ENCODE measurements at places on chromosomes 16 and 17. TPM values are rescaled to one million over a fixed set of nuclear protein-coding genes. Genes with fewer than 3 reads are reported as not detected.

GRCh38 chr16:21192991-21193390 lies 18.4 kb downstream of the ZP2 start:
- DNase-seq: no peak

GRCh38 chr17:2905269-2905668 lies 109.0 kb downstream of the RAP1GAP2 start:
- DNase-seq: no peak

- DNase-seq: no peak
Measured at GRCh38 chr17:8954339-8954738, 11.2 kb downstream of the PIK3R5 start.

GRCh38 chr17:17506181-17506741 lies 10.1 kb upstream of the RASD1 start:
- no peak for DNase-seq

GRCh38 chr16:51592535-51593300 lies 441.6 kb upstream of the SALL1 start:
- DNase-seq: no peak

DNA sequence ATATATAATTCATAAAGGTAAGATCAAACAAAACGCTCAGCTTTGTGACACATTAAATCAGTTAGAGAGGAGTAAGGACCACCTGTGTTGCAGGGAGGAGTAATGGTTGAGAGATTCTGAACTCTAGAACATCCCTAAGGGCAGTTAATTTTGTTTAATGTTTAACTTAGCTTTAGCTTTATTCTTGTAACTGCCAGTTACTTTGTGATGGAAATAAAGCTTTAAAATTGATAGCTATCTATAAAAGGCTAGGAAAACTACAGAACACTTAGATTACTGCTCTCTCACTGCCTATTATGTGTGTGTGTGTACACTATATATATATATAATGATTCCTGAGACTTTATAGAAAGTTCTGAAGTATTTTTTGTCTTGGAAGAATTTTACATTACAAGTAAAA lies 37.8 kb downstream of the PTRH2 start:
- peak; percentile 57 for DNase-seq

GRCh38 chr17:74190807-74191406 lies 12.6 kb upstream of the RPL38 start:
- DNase-seq: no peak

- no peak for DNase-seq
Measured at GRCh38 chr17:61425682-61426481, 26.2 kb downstream of the TBX2 start.

- DNase-seq: no peak
Measured at GRCh38 chr17:55144518-55144917, 120.2 kb upstream of the HLF start.

DNA sequence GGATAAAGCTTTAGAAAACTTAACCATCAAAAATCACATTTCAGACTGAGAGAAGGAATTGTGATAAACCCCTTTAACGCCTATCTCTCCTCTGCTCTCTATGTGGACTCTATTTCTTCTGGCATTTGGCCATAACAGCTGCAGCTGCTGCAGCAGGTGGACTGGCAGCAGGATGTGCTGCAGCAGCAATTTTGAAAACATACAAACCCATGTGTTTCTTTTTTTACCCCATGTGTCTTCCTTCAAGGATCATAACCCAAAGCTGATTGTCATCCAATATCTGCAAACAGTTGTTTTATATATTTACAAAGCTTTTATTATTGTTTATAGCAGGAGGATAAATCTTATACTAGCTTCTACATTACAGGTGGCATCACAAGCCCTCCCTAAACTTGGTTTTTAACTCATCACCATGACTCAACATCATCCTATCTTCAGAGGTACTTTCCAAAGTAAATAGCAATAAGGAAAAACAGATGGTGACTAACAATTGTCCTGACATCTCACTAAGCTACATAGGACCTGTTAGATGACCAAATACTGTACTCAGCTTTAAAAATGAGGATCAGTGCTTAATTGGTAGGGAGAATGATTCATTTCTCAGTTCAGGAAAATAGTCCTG lies 14.5 kb upstream of the KRTAP9-2 start:
- DNase-seq: no peak

DNA sequence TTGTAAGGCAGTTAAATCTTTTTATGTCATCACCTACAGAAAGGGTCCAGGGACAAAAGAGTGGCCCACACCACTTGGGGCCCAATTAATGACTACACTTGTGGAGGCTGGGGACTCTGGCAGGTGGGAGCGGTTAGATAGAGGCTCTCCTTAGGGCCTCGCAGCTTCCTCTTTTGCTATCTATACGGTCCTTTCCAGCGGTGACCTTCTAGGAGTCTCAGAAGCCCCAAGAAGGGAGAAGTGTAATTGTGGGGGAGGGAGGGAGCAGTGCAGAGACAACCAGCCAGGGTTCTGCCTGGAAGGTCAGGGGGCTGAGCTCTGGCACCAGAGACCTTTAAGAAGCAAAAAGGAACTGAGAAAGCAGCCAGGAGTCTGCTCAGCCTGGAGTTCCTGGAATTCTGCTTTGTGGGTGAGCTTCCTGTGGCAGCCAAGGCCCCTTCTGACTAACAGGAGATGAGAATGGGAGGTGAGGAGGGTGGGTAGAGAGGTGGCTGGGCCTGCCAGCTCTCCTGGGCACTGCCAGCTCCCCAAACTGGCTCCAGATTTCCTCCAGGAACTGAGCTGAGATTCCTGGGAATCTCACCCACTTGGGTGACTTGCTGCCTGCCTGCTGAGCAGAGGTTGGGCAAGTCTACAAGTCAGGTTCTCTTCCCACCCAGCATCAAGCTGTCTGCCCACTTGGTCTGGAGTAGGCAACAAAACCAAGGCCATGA lies 16.3 kb upstream of the MAP3K14 start:
- DNase-seq: no peak

DNA sequence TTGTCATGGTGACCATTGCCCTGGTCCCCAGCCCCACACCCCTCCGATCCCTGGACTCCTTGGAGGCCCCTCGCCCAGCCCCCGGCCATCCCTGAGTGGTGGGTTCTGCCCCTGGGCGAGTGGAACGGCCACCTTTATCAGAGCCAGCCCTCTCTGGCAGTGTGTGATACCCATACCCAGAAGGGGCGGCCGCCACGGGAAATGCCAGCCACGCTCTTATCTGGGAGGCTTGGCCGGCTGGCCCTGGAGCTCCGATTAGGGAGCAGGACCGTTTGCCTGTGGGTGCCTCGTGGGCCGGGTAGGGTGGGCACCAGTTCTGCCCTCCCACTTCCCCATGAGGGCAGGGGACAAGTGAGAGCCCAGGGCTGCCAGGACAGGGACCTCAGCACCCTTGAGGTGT lies 58.3 kb upstream of the ZC3H18 start:
- DNase-seq: no peak

GRCh38 chr17:16287563-16288027 lies 65.7 kb downstream of the CENPV start:
- DNase-seq: no peak

GRCh38 chr17:35289222-35289621 lies 46.4 kb downstream of the SLFN5 start:
- DNase-seq: no peak

DNA sequence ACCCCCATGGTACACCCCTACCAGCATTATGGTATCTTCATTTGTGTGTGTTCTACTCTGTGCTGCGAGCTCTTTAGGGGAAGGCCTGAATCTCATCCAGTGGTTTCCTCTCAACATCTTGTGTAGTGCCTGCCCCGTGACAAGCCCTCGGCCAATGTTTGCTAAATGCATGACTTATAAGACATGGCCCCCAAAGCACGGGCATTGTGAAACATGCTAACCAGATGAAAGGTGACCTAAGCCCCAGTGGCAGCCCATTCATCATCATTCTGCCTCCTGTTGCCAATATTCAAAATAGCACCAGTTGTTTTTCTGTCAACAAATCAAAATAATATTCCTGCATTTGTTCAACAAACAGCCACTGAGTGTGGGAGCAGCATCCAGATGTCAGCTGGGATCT lies 108.8 kb upstream of the HSBP1 start:
- no peak for DNase-seq

DNA sequence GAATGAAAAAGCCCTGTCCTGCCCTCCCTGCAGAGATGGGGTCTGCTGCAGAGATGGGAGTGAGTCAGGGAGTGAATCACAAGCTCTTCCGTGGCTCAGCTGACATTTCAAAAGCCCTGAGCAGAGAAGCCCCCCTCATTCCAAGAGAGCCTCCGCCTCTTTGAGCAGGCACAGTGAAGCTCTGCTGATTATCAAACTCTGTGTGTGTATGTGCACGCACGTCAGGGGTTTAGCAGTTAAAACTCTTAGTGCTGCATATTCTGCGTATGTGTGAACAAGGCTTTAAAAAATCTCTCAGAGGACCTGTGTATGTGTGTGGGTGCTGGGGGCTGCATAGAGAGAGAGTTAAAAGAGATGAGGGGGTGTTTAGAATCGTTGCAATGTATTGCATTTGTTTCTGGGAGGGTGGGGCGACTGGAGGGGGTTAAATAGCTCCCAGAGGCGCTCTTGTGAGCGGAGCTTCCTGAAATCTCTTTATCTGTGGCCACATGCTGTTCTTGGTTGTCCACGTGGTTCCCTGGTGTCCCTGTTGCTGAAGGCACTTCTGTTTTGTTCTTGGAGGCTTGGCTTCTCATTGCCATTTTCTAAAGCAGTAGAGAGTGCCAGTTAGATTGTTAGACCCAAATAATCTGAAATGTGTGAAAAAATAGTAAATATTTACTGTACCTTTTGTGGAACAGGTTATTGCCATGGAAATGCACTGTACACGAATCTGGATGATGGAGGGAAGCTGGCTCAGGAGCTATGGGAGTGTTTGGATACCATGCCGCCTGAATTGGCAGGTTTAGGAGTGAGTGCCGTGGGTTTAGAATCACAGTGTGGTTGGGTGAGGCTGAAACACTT lies 116.6 kb downstream of the PRKCB start:
- DNase-seq: no peak

DNA sequence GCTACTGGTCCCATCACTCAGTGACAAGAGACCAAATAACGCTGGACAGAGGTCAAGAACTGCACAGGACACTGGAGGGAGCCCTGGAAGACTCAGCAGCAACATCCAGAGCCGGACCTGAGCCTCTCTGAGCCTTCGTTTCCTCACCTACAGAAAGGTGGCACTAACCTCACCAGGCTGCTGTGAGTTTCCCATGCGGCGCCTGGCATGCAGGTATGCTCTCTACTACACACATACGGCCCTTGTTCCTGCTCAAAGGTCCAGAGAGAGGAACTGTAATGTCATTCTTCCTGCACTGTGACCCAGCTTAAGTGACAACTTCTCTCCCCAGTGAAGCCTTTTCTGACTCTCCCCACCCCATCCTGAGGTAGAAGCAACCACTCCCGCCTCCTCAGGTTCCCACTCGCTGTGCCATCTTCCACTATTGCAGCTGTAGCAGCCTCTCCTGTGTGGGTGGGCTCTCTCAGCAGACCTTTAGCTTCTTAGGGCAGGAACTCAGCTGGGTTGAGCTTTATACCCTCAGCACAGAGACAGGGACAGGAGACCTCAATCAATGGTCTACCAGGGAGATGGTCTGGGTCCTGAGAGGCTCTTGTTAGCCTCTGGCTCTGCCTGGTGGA lies 43.9 kb upstream of the SREBF1 start:
- DNase-seq: no peak

GP1BA gene
- polyA plus RNA-seq: 3.2 TPM

TPSAB1 gene
- not detected for polyA plus RNA-seq

PNMT gene
- polyA plus RNA-seq: 1.7 TPM
